ENCODE measurements at places on chromosomes 4 and X. TPM values are rescaled to one million over a fixed set of nuclear protein-coding genes. Genes with fewer than 3 reads are reported as not detected.
A peak's percentile ranks its signal among the peaks of the same experiment; 100 is the strongest.

The ASB12 gene
- not detected for total RNA-seq

GRCh38 chrX:20433388-20433775 is 166.7 kb upstream of the RPS6KA3 start:
- DNase-seq, result no peak

- DNase-seq, result no peak
These were observed 27.6 kb upstream of the HUWE1 start for GRCh38 chrX:53713987-53714579.

GRCh38 chr4:139243448-139244365 is 36.3 kb downstream of the MGARP start:
- no peak for DNase-seq

DNA sequence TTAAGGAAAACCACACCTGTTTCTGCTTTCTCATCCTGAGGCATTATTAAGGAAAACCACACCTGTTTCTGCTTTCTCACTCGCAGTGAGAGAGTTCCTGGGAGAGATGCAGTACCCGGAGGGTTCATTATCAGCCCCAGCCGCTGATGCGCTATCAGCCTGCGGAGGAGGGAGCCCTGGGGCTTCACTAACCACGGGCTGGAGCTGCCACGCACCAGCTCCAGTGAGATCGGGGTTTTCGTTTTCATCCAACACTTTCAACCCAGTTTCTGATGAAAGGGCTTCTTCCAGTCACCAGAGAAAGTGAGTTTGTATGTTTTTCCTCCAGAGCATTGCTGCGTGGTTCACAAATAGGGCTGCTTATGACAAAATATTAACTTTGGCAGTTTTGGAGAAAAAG is 93.2 kb upstream of the PRKX start:
- DNase-seq, result no peak

The FOXP3 gene
- total RNA-seq, result 23.3 TPM

DNA sequence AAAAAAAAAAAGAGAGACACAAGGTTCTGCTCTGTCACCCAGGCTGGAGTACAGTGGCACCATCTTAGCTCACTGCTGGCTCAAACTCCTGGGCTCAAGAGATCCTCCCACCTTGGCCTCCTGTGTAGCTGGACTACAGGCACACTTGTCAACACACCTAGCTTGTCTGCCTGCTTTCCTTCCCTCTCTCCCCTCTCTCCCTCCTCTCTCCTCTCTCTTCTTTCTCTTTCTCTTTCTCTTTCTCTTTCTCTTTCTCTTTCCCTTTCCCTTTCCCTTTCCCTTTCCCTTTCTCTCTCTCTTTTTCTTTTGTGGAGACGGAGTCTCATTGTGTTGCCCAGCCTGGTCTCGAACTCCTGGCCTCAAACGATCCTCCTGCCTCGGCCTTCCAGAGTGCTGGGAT is 132.1 kb downstream of the DIPK2B start:
- peak; percentile 23 for DNase-seq

GRCh38 chr4:151857368-151857767 is 96.6 kb upstream of the GATB start:
- no peak for DNase-seq

DNA sequence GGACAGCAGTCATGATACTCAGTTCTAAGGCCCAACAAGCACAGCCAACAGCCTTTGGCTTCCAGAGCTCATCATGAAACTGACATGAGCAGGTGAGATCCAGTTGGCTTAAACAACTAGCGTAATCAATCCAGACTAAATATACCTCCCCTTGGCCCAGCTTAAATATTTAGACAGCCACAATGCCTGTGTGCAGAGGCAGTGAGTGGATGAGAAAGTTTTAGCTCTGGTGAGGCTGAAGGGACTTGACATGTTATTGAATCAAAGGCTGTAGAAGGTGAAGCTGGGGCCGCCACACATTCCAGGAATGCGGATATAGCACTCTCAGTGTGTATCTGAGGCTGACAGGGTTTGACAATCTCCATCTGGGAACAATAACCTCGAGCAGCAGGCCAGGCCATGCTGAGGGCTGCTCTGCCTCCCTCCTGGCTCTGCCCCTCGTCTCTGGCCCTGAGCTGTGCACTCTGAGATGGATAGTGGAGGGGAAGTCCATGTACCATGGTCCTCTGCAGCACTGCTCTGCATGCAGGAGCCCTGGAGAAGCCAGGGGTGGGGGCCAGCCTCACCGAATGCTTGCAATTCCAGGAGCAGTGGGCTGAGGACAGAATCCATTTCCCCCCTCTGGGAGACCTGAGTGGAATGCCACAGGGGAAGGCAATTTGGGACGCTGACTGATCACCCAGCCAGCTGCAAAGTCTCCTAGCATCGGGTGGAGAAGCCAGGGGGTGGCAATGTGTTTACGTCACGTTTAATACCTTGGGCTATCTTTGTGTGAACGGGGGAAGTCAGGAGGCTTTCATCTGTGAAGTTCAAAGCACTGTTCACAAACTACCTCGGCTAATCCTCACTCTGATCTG is 37.3 kb upstream of the RASL11B start:
- DNase-seq, result no peak

- no peak for DNase-seq
These were observed 762 bp downstream of the PIGA start for GRCh38 chrX:15334561-15334960.

- DNase-seq, result no peak
These were observed 95.6 kb downstream of the TMA16 start for GRCh38 chr4:163590103-163590502.

The TCEAL6 gene
- total RNA-seq, result not detected
